ENCODE measurements at places on chromosomes 4 and X.

GRCh38 chrX:49840679-49841078 lies 11.6 kb downstream of the PAGE4 start:
- peak; percentile 61 for DNase-seq

DNA sequence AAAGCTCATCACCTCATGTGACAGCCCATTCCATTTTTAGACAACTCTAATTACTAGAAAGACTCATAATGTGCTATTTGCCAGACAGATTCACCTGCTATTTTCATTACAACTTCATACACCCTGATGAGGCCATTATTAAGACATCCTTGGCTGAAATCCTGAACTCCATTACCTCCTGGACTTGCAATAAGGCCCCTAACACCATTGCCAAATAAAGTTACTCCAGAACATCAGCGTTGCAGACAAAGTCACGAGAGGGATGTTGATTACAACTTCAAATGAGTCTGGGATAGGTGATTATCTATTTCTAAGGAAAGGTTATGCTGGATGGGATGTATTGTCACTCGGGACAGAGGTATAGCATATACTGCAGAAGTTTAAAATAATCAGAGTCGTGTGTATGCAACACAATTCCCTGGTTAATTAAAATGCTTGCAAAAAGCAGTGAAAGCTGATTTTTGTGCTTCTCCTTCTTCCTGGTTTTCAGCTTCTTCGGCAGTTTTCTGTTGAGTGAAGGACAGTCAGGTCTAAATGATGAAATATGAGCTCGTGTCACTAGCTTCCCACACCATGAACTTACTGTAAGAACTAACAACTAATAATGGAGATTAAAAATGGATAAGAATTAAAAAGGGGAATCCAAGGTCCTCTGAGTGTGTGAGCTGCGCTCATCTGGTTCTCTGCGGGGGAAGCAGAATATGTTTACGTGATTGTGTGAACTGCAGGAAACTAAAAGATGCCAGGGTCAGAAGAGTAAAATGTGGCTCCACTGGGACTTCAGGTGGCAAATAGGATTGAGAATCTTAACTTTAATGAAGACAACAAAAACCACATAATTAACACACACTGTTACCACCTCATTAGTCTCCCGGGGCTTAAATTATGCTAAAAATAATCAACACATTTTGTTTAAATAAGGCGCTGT lies 17.6 kb upstream of the SOD3 start:
- no peak for DNase-seq

- DNase-seq: peak; percentile 41
These were observed 56.4 kb upstream of the XIAP start for GRCh38 chrX:123803331-123803983.

GRCh38 chr4:63017300-63017699 lies 1392.0 kb downstream of the TECRL start:
- DNase-seq: no peak

DNA sequence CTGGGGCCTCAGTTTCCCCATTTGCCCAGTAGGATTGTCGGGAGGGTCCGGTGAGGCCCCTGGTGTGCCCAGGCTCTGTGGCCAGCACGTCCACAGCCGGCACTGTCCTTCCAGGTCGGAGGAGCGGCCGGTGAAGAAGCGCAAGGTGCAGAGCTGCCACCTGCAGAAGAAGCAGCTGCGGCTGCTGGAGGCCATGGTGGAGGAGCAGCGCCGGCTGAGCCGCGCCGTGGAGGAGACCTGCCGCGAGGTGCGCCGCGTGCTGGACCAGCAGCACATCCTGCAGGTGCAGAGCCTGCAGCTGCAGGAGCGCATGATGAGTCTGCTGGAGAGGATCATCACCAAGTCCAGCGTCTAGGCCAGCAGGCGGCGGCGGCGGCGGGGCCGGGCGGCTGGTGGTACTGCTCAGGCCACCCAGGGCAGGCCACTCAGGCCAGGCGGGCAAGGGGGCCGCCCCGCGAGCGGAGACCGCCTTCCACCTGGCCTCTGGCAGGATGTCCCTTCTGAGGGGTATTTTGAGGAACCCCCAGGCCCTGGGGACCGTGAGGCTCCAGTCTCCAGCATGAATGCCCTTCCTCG lies 6.7 kb downstream of the MSANTD1 start:
- DNase-seq: peak; percentile 9

- no peak for DNase-seq
These were observed 25.6 kb downstream of the ELF4 start for GRCh38 chrX:130084631-130085237.

DNA sequence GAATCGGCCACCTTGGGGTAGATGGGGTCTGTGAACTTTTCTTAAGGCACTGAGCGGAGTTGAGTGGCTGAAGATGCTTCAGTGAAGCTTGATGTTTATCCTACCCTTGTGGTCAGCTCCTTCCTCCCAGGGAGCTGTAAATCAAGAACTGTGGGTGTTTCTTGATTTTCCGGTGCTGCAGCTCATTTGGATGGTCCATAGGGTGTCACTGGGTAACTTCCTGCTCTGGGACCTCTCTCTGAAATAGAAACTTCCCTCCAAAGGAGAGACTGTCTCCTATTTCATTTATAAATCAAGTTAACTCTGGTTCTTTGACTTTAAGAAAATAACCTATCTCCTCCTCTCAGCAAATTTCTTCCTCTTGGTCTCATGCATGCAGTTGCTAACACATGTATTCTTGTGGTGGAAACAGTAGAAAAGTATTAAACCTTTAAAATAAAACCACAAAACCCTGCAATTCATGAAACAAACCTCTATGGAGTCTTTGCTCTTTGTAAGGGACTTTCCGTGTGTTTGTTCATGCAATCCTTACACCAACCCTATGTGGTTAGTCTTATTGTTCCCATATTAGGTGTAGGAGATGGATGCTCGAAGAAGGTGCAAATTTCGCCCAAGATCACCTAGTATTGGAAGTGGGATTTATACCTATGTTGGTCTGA lies 110.3 kb downstream of the SHROOM3 start:
- DNase-seq: no peak

DNA sequence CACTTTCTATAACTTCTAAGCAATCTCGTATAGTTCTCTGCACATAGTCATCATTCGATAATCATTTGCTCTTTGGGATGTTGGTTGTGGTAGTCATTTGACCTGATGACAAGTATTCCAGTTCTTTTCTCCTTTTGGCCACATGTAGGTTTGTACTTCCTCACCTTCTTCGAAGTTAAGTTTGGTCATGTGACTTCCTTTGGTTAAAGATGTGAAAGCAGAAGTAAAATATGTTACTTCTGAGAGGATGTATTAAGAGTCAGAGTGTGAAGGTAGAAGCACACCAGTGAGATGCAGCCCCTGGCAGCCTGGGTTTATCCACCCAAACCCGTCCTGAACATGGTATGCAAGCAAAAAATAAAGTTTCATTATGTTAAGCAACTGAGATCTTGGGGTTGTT lies 48.9 kb upstream of the ZNF518B start:
- DNase-seq: no peak

DNA sequence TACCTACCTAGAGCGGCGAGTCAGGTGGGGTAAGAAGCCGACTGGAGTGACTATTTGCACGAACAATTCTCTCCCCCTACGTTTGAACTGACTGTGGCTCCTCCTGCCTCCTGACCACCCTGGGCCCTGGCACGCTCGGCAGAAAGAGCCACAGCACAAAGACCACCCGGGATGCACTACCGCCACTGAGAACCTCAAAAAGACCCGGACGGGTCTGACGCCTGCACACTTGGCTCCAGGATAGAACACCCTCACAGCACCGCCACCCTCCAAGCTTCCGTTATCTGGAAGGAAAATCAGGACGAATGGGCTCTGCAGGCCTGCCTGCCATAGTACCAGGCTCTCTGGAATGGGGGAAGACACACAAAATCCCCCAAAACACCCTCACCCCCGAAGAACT lies 2.2 kb downstream of the LRPAP1 start:
- no peak for DNase-seq

- DNase-seq: no peak
These were observed 69.2 kb downstream of the PHKA1 start for GRCh38 chrX:72644946-72645345.

GRCh38 chr4:98746936-98747335 lies 88.5 kb upstream of the TSPAN5 start:
- DNase-seq: no peak

- no peak for DNase-seq
These were observed 445.5 kb upstream of the SPANXN1 start for GRCh38 chrX:144801786-144802185.

- DNase-seq: no peak
These were observed 22.3 kb upstream of the SORCS2 start for GRCh38 chr4:7170012-7170411.

- peak; percentile 36 for DNase-seq
These were observed 1.6 kb downstream of the KDM6A start for GRCh38 chrX:44874420-44875184.

- DNase-seq: no peak
These were observed 29.1 kb downstream of the INTS6L start for GRCh38 chrX:135549519-135549918.

DNA sequence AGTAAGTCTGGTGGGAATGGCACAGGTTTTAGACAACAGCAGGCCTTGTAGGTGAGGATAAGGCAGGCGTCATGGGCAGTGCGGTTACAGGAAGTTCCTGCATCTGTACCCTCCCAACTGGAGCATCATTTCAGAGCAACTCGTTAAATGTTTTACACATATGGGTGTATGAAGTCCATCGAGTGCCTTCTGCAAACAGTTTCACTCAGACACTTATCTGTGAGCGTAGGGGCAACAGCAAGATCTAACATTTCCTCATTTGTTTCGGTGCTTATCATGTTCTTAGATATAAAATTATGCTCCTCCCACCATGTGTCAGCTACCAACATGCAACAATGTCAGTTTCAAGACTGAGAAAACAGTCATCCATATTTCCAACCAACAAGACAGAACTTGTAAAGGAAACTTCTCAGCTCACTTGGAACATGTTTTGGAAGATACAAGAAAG lies 69.9 kb downstream of the ELOVL6 start:
- DNase-seq: no peak

- DNase-seq: no peak
These were observed 388.2 kb downstream of the STIM2 start for GRCh38 chr4:27248829-27249228.

DNA sequence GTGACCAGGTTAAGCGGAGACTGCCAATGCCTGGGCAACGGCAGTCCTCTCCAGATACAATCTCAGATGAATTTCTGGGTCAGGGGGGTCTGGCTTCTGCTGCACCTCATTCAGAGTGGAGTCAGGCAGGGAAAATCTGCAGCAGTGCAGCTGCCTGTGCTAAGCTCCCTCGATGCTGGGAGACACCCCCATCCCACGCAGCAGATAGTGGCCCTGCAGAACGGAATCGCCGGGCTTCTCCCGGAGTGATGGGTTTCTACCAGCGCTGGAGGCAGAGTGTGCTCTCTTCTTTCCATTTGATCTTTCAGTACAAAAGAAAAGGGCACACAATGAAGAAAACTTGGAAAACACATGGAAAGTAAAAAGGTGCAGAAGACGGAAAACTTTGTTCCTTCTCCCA lies 5.2 kb downstream of the ABLIM2 start:
- DNase-seq: no peak

- DNase-seq: no peak
These were observed 6.6 kb downstream of the HELQ start for GRCh38 chr4:83449009-83449408.

- peak; percentile 50 for DNase-seq
These were observed 1.2 kb downstream of the CD38 start for GRCh38 chr4:15779306-15779705.
